HuH-7.5 (cell line): ENCODE measurements at places on chromosomes 2 and 18.

GRCh38 chr2:25411281-25411680 lies 69.6 kb upstream of the DNMT3A start:
- no peak for DNase-seq

DNA sequence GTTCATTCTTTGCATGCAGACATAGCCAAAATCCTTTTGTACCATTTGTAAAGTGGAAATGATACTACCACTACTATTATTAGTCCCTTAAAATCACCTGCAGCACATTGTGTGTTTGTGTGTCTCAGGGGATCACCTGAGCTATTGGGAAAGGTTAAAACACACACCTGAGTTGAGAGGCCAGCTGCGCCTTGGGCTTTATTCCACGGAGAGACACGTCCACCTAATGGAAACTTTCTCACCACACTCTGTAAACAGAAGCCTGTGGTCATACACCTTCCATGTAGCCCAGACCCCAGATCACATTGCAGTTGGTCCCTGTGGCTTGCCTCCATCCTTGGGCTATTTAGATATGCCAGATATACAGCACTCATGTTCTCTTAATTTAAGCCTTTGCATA lies 81.8 kb upstream of the SH3BP4 start:
- DNase-seq: no peak

DNA sequence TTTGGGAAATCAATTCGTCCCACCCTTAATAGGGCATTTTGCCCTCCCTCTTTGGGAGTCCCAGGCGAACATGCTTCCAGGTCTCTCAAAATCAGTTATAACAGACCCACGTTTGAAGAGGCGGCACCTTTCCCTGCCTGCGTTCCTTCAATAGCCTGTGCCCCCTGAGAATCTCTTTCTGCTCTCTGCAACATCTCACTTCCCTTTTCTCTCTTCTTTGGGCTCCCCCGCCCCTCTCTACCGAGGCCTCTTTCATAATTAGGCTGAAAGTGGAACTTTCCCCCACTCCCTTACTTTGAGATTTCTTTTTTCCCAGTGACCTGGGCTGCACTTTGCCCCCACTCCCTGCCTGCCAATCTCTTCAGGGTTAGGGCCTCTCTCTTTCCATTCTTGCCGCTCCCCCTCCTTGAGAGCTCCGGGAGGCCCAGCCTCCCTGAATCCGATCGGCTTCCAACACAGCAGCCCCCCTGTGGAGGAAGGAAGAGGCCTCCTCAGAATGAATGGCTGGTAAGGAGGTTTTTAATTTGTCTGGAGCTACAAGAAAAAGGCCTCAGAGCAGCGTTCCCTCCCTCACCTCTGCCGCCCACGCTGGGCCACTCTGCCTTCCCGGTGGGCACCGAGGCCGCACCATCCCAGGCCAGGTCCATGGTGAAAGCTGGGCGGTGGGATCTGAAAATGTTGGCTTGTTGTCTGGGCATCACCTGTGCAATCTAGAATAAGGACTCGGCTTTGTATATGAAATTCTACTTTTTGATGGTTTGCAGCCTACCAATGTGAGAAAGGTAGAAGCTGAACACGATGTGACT lies 162.6 kb upstream of the SIX3 start:
- no peak for DNase-seq

GRCh38 chr2:132519566-132519965 lies 103.0 kb downstream of the GPR39 start:
- DNase-seq: no peak

GRCh38 chr2:221915926-221916325 lies 343.8 kb upstream of the EPHA4 start:
- DNase-seq: no peak

GRCh38 chr2:94622113-94622618 lies 249.1 kb upstream of the TEKT4 start:
- no peak for DNase-seq

DNA sequence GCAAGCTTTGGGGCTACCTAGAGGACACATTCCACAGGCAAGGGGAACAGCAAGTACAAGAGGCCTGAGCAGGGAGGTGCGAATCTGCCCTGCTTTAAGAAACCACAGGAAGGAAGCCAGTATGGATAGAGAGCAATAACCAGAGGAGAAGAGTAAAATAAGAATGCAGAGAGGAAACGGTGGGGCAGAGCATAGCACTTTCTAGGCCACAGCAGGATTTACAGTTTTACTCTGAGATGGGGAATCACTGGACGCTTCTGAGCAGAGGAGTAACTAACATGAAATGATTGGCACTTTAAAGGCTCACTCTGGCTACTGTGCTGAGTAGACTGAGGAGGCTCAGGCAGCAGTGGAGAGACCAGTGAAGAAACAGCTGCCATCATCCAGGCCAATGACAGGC lies 23.8 kb downstream of the AAK1 start:
- no peak for DNase-seq

DNA sequence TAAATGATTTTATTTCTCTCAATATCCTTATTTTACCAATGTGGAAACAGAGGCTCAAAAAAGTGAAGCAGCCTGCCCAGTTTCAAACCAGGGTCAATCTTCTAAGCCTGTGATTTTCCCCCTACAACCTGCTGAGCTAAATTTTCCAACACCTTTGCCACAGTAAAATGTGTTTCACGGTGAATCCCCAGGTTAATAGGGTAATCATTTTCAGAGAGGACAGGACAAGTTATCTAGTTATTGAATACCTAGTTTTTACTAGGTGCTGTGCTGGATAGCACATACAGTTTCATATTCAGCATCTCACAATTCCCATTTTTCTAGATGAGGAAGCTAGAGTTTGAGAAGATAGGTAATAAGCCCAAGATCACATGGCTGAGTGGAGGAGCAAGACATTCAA lies 236.6 kb downstream of the PTH2R start:
- no peak for DNase-seq

GRCh38 chr2:108978709-108979111 lies 10.3 kb downstream of the EDAR start:
- no peak for DNase-seq

DNA sequence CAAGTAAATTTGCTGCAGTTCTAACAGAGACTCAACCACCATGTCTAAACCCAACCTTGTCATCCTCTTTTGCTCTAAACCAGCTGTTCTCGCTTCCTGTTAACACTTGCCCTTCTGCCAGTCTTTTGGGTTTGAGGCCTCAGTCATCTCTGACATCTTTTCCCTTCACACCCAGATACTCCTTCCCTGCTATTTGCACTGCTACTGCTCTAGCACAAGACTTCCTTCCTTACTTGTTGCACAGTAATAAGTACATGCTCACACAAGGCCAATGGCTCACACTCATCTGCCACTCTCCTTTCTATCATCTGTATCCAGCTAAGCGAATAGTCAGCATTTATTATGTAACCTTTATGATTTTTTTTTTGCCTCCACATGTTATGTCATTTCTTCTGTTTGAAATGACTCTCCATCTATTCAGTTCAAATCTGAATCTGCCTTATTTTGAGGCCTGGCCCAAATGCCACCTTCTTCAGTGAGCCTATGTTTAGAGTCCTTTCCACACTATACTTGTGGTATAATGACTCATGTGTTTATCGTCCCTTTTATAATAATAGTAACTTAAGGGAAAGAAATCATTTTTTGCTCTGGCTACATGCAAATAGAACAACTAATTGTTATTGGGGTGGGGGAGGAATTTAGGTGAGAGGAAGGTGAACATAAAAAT lies 22.5 kb upstream of the CDKL4 start:
- no peak for DNase-seq

GRCh38 chr18:26863122-26863879 lies 2.2 kb downstream of the AQP4 start:
- peak; percentile 41 for DNase-seq

- no peak for DNase-seq
Measured at GRCh38 chr2:157192445-157193423, 64.8 kb upstream of the GALNT5 start.

- DNase-seq: no peak
Measured at GRCh38 chr2:228167290-228167689, 14.2 kb downstream of the SPHKAP start.

GRCh38 chr18:36073676-36074075 lies 6.3 kb upstream of the RPRD1A start:
- DNase-seq: no peak

- DNase-seq: no peak
Measured at GRCh38 chr2:239519089-239519920, 118.5 kb upstream of the HDAC4 start.

DNA sequence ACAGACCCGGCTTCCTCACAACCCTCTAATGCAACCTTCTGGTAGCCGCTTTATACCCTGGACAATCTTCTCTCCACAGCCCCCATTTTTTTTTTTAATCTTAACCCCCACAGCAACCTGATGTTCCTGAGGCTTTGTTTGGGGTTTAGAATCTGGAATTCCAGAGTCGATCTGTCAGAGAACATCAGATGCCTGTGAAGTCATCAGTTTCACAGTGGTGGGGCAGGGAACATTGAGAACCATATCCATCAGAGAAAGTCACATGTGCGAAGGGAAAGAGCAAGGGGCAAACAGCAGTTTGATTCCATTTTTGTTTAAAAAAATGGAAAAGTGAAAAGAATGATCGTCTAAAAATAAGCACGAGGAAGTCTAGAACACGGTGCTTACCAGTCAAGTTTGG lies 20.6 kb downstream of the NPAS2 start:
- DNase-seq: no peak

DNA sequence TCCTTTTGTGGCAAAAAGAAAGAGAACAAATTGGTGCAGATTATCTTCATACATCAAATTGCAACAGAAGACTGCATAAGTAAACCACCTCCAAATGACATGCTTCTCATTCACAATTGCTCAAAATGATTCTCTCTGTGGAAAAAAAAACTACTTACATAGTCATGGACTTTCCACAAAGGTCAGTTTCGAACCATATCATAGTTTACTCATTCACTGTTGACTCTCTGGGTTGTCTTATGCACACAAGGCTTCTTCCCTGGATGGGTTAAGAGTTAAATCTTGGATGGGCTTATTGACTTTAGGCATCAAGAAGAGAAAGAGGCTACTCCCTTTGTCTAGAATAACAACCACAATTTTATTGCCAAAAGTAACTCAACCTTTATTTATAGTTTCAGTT lies 91.3 kb upstream of the RAB27B start:
- DNase-seq: no peak
